ENCODE measurements at places on chromosomes 12 and 14.

GRCh38 chr12:130463818-130464670 lies 126.4 kb downstream of the PIWIL1 start:
- DNase-seq, result no peak

DNA sequence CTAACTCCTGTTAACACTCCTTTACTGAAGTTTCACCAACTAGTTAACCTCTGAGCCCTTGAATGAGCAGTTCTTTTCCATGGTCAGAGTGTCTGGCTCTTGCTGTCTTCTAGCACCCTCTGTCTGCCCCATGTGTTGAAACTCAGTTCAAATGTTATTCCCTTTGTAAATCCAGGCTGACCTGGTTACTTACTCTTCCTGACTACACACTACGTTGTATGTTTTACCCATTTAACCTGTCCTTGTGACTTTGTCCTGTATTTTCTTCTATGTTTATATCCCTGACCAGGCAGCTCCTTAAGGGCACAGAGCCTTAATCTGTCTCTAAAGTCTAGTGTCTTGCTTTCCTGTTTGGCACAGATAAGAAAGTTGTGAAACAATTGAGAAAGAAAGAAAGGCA lies 389.0 kb upstream of the RPL10L start:
- no peak for DNase-seq

DNA sequence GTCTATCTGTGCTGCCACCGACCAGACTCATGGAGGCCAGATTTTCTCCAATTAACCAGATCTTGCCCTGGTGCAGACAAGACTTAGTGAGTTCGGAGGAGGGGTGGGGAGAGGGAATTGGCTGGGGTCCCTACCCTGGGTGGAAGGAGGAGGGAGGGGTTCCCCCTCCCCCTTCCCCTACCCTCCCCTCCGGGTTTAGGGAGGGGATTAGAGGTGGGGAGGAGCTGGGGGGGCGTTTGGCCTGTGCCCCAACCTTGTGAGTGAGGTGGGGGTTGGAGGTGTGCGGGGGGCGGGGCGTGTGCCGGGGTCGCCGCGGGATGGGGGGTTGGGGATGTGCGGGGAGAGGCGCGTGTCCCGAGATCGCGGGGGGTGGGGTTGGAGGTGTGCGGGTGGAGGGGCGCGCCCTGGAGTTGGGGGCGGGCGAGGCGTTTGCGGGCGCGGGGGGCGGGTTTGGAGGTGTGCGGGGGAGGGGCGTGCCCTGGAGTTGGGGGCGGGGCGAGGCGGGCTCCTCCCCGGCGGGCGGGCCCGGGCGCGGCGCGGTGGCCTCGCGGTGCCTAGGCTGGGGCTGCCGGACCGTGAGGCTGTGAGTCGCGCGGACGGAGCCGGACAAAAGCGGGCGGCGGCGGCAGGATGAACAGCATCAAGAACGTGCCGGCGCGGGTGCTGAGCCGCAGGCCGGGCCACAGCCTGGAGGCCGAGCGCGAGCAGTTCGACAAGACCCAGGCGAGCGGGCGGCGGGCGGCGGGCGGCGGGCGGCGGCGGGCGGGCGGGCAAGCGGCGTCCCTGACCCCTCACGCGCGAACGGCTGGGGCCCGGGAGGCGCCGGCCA lies at the start of gene HIP1R:
Gene HIP1R, plus strand, starts transcription at position 537 of the 829 bp plus-strand sequence. Its CDS starts 94 bp downstream, at position 631.
- peak; percentile 64 for DNase-seq

DNA sequence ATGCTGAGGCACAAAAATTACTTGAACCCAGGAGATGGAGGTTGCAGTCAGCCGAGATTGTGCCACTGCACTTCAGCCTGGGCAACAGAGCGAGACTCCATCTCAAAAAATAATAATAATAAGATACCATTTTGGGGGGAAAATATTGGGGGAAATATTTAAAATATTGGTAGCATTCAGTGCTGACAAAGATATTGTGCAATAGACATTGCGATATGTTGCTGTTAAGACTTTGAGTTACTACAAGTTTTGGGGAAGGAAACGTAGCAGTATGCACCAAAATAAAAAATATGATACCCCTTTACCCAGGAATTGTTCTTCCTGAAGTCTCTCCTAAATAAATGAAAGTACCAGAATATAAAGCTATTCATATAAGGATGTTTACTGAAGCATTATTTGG lies 37.7 kb upstream of the MYBPC1 start:
- no peak for DNase-seq

DNA sequence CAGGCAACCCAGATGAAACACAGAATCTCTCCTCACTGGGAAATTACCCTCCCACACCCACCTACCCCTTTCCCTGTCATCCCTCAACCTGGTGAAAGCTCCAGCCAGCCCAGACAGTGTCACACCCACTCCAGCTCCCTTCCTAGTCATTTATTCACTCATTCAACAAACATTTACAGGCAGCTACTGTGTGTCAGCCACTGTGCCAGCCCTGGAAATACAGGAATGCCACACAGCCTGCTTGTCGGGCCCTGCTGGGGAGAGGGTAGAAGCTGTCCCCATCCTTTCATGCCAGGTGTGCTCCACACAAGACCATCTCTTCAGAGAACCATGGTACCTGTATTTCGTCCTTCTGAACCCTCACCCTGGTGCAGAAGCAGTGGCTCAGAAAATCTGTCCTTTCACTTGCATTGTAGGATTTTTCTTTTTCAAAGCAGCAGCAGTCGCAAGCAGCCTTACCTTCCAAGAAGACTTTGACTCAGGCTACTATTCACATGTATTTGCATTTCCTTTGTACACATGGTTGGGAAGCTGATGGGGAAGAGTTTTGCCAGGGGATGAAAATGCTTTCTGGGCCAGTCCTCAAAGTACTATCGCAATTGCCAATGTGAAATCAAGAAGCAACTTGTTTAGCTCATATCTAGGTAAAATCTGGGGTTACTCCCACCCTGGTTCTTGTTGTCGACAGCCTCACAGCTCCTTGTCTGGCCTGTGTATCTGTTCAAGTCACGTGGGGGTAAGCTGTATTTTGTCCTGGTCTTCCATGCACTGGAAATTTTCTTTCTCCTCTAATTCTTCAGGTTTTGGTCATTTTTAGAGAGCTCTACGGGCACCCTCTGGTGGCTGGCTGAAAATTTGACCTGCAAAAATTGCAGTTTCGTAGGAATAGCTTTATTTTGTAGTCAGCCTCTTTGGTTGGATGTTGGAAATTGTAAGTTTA lies 147.4 kb upstream of the EGLN3 start:
- DNase-seq, result peak; percentile 26

- no peak for DNase-seq
Observed at GRCh38 chr14:52299692-52300278, 14.3 kb upstream of the PTGER2 start.

- DNase-seq, result no peak
Observed at GRCh38 chr12:78338054-78338785, 507.5 kb downstream of the NAV3 start.

Data from activated CD4-positive, alpha-beta memory T cell treated with anti-CD3 and anti-CD28 coated beads for 36 hours (primary cell).